AG09309 (cell line): ENCODE measurements at places on chromosomes 4 and X.

GRCh38 chr4:73181231-73181630, 77.4 kb downstream of the ANKRD17 start:
- no peak for DNase-seq

DNA sequence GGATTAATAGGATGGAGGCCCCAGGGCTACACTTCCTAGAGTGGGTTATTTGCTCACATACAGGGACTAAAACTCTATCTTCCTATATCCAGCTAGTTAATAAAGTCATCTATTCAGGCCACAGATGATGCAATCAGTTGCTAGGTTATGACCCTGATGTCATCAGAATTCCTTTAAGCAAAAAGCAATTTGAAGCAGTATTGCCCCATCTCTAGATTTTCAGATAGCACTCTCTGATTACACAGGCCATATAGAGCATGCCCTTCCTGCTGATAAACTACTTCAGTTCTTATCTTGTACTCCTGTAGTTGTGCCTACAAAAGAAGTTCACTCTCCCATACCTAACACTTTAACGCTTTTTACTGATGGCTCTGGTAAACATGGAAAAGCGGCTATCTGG, 84.8 kb downstream of the TMEM144 start:
- no peak for DNase-seq

DNA sequence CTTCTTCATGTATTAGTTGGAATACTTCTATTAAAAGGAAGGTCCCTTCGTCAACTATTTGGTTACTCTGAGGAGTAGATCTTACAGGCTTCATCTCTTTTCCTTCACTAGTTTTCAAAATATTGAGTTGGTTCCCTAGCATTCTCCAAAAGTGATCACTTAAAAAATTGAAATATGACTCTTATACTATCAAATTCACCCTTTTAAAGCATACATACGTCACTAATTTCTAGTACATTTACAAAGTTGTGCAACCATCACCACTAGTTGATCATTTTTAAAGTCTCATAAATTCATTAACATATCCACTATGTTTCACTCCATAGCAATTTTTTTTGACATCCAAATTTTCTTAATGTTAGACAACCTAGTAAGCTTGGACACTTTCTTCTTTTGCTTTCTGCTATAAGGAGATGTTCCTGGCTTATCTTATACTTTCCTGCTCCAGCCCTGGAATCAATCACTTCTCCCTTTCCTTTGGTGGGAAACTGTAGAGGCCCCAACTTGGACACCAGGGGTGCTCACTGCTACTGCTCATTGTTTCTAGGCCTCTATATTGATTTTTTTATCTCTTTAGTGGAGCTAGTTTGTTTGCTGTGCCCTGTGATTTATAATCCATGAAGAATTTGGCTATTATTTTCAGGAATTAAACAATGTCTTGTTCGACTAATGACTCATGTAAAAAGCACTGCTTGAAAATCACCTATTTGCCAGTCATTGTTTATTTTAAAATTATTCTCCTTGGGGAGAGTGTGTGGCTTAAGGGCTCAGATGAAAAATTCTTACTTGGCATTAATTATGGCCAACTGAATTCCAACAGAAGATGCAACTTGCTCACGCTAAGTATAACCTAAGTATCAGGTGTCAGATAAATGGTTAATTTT, 4.0 kb upstream of the ZFX start:
- peak; percentile 27 for DNase-seq

GRCh38 chr4:112201915-112202505, 29.6 kb upstream of the AP1AR start:
- no peak for DNase-seq

DNA sequence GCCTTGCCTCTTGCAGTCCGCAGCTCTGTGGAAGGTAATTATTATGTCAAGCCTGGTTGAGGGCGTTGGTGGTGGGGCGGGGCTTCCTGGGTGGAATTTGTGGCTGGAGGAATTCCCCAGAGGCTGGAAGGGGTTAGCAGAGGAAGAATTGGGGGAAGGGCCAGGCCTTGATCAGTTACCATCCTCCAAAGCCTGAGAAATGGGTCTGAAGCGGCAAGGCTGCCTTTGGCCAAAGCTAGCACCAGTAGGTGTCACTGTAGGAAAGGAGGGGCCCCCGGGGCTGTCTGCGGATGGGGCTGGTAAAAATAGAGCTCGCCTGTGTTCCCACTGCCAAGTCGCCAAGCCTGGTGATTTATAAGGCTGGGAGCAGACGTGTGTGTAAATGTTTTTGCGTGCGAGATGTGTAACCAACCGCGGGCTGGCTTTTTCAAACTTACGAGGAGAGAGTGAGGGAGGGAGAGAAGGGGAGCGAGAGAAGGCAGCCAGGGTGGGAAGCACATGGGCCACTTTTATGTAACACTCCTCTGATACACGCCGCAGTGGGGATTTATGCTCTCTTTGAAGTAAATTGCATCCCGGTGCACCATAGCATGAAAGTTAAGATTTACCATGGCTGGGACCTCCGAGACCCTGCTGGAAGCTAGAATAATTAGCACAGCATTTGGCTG, 367.0 kb downstream of the BCOR start:
- DNase-seq, result peak; percentile 83

DNA sequence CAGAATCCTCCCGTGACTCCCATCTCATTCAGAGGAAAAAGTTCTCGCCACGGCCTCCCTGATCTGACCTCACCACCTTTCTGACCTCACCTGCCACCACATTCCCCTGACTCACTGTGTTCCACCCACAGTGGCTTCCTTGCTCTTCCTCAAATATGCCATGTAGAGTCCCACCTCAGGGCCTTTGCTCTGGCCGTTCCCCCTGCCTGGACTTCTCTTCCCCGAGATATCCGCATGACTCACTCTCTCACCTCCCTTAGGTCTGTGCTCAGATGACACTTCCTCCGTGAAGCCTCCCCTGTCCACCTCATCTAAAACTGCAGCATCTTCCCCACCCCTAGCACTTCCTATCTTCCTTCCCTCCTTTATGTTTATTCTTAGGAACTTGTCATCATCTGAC, 7.2 kb upstream of the TSPYL2 start:
- DNase-seq, result no peak

DNA sequence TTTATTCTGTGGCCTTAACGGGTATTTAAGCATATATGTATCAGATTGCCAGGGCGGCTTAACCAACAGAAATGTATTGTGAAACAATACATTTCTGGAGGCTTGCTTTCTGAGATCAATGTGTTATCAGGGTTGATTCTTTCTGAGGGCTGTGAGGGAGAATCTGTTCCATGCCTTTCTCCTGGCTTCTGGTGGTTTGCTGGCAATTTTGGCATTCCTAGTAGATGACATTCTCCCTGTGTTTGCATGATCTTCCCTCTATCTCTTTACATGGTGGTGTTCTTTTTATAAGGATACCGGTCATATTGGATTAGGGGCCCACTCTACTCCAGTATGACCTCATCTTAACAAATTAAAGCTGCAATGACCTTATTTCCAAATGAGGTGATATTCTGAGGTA, 16.9 kb upstream of the CEP135 start:
- no peak for DNase-seq

GRCh38 chrX:151516538-151517187, 46.8 kb upstream of the PASD1 start:
- DNase-seq, result no peak

GRCh38 chrX:74408304-74408703, 13.0 kb upstream of the SLC16A2 start:
- DNase-seq, result no peak

GRCh38 chr4:100087743-100088142, 102.5 kb downstream of the DDIT4L start:
- no peak for DNase-seq

- DNase-seq, result no peak
Measured at GRCh38 chrX:72020204-72020603, 109.6 kb downstream of the NHSL2 start.

GRCh38 chr4:114780205-114780604, 181.6 kb downstream of the UGT8 start:
- DNase-seq, result no peak

DNA sequence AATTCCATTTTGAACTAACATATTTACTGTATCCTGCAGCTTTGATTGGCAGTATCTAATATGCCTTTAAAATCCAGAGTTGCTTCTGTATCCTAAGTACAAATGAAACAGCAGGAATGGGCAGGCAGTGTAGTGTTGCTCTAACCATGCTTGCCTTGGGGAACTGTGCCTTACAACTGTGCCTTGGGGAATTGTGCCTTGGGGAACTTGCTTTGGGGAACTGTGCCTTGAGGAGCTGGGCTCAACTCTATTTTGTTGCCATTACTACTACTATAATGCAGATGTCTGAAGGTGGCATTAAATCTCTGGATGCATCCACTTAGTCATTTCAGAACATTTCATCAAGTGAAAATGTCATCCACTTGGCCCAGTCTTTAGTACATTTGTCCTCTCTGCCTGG, 6.9 kb downstream of the CXCL3 start:
- no peak for DNase-seq
